ENCODE measurements at places on chromosomes 11 and 22.
A peak's percentile ranks its signal among the peaks of the same experiment; 100 is the strongest.

- no peak for DNase-seq
Observed at GRCh38 chr11:5522308-5522707, 5.8 kb upstream of the UBQLNL start.

- DNase-seq: no peak
Observed at GRCh38 chr11:130995266-130995665, 79.0 kb upstream of the SNX19 start.

DNA sequence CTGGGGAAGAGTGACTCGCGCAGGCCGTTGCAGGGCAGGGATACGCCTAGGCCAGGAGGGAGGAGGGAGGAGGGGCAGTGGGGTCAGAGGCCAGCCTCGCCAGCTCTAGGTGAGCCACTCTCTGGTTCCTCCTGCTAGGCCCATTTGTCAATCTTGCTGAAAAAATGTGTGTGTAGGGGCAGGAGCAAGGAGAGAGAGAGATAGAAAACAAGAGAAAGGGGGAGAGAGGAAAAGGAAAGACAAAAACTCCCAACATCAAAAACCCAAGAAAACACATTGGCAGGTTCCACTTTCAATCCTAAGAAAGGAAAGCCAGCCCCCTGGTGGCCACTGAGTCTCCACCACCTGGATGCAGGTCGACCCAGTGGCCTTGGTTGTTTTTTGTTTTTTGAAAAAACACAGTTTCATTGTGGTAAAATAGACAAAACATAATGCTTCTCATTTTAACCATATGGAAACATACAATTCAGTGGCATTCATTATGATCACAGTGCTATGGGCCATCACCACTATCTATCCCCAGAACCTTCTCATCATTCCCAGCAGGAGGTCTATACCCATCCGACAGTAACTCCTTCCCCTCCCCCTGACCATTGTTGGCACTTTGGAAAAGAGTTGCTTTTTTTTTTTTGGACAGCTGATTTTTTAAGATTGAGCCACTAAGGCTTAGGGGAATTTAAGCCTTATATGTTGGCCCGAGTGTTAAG lies 10.9 kb downstream of the OMP start:
- DNase-seq: no peak

DNA sequence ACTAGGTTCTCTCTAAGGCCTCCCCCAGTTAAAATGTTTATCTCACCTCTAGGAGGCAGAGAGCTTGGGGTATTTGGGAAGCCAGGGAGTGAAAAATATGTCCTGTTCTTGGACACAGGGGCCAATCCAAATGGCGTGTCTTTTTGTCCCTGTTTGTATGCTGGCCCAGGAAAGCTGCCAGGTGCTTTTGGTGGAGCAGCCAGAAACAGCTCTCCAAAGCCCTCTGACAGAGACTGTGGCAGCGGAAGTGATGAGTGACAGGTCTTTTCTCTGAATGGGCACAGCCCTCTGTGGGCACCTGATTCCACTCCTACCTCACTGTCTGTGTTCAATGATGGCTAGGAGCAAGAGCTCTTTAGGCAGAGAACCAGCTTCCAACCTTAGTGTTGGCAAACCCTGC lies 106.4 kb upstream of the KIRREL3 start:
- DNase-seq: no peak

GRCh38 chr11:94754819-94755218 lies 13.3 kb upstream of the AMOTL1 start:
- no peak for DNase-seq

GRCh38 chr11:7538466-7539454 lies 25.0 kb downstream of the PPFIBP2 start:
- DNase-seq: no peak

GRCh38 chr11:30412509-30412908 lies 89.6 kb downstream of the ARL14EP start:
- DNase-seq: no peak

DNA sequence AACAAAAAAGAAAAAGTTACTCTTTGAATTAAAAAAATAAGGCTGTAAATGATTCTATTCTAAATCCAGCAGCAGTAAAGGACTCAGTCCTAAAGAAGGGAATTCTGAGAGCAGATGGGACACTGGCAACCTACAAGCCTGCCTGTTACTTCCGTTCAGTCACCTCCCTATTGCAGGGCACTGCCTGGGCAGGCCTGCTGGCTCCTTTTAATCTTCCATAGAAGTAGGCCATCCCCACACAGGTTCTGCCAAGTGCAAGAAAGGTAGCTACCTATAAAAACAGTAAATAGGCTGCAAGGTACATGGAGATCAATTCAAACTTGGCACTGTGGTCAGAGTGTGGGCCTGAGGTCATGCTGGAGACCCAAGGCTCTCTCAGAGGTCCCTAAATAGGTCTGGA lies 136.4 kb downstream of the TRIM44 start:
- DNase-seq: no peak

DNA sequence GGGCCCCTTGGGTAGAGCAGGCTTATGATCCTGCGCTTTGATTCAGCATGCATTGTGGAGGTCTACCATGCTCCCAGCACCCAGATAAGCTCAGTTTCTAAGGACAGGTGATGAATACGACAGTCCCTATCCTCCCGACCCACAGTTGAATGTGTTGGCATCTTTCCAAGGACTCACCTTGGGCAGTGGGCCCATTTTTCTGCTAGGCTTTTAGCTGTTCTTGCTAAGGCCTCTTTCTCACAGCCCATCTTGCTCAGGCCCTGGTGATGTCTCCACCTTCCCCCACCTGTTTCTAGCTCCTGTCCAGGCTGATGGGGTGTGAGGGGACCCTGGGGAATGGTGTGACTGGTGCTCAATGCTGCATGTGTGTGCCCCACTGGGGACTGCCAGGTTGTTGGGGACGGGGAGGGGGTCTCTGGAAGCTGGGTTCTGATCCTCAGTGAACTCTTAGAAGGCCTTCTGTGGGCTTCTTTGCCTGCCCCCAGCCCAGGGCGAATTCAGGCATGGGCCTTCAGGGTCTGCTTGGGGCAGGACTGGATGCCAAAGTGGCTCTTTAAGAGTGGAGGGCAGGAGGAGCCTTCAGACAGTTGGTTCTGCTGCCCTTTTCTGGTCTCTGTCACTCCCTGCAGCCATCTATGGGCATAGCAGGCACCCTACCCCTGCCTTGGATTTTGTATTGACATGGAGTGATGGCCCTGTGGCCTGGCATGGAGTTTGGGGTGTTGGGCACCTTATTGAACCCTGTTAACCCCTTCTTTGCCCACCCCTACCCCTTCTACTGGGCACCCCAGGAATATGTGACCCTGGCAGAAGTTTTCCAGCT lies 33.1 kb downstream of the PHLDB1 start:
- DNase-seq: no peak

DNA sequence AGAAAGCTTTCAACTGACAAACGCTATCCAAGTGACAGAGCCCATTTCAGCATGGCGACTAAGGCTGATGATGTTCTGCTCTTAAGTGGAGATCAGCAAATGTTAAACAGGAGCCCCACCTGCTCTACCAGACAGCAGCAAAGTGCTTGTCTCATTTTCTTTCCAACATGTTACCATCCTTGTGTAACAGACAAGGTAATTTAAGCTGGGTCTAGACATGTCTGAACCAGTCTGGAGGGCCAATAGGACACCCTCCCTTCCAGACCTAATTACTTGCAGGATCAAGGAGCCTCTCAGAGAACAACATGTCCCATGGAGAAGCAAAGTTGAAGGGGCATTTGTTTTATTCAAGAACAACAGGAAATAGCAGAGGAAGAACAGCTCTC lies 3.9 kb upstream of the LMO2 start:
- DNase-seq: no peak

GRCh38 chr11:134762248-134763029 lies 350.4 kb upstream of the B3GAT1 start:
- DNase-seq: peak; percentile 50

All from activated T-cell treated with anti-CD3 and anti-CD28 coated beads, Interleukin-2, amount 50 U/mL, for 24 hours (primary cell).